ENCODE measurements at places on chromosomes 12 and 14.

GRCh38 chr12:65637774-65638173, 186.5 kb upstream of the HMGA2 start:
- DNase-seq = no peak

DNA sequence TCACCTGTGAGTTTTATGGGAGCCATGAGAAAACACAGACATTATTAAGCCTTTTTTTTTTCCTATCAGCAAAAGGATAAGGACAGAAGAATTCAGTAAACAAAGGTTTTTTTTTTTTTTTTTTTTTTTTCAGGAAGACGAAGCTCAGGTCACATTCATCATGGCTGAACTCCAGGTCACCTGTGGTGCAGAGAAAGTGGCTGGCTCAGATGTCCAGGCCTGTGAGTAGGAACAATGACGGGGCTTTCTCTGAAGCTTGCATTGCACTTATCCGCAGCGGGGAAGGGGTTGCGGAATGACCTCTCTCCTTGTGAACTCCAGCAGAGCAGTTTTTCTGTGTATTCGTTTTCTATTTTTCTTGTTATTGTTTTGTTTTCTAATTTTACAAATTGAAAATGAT, 759.6 kb upstream of the TMEM132C start:
- DNase-seq = no peak

GRCh38 chr12:19018302-19018970, 111.1 kb upstream of the PLEKHA5 start:
- peak; percentile 73 for DNase-seq

GRCh38 chr12:124862768-124863415, 772 bp downstream of the SCARB1 start:
- no peak for DNase-seq

GRCh38 chr12:10366875-10367274, 23.0 kb downstream of the KLRK1 start:
- no peak for DNase-seq

DNA sequence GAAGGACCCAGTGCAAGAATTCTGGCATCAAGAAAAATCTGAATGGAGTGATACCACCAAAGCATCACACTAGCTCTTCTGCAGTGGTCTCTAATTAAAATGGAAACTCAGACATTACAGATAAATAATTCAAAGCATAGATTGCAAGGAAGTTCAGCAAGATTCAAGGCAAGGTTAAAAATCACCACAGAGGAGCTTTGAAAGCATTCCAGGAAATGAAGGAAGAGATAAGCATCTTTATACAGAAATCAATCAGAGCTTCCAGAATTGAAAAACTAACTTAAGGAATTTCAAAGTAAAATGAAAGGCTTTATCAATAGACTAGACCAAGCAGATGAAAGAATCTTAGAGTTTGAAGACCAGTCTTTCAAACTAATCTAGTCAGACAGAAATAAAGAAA, 20.4 kb upstream of the GLIPR1 start:
- no peak for DNase-seq

GRCh38 chr14:99947695-99948094, 117.5 kb upstream of the EVL start:
- DNase-seq = peak; percentile 39

DNA sequence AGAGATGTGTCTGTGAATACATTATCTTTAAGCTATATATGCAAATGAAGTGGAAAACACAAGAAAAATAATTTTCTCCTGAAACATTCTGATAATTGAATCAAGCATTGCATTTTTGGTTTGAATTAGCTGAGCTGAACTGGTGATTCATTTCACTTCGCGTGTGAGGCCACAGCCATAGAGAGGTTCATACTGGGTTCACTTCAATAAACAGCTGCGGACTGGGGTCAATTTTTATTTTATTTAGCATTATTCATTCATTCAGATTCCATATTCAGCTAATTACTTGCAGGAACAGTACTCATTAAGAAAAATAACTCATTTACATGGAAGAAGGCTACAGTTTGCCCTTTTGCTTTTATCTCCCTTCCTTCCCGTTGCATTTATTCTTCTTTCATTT, 195.2 kb upstream of the LRIG3 start:
- DNase-seq = peak; percentile 64

GRCh38 chr12:54439521-54440255, 20.6 kb upstream of the ITGA5 start:
- peak; percentile 85 for DNase-seq

DNA sequence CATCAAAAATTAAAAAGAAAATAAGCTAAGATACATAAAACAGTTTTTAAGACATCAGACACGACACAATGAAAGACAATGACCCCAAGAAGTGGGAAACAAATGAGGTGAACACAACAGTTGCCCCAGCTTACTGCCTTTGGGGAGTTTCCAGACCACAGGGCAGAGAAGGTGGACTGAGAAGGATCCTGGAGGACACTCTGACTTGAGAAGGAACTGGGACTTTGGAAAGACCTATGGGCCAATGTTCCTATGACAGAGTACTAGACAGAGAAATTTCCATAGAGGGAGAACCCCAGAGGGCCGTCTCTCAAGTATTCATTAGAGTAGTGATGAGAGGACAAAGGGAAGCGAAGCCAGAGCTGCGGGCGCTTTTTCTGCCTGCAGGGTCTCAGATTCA, 6.2 kb upstream of the OR5AU1 start:
- DNase-seq = no peak

GRCh38 chr14:74834692-74835392, 41.1 kb downstream of the PROX2 start:
- DNase-seq = no peak

All from GM03348 (cell line).